SK-MEL-5 (cell line): ENCODE measurements at places on chromosomes 5 and 9.

DNA sequence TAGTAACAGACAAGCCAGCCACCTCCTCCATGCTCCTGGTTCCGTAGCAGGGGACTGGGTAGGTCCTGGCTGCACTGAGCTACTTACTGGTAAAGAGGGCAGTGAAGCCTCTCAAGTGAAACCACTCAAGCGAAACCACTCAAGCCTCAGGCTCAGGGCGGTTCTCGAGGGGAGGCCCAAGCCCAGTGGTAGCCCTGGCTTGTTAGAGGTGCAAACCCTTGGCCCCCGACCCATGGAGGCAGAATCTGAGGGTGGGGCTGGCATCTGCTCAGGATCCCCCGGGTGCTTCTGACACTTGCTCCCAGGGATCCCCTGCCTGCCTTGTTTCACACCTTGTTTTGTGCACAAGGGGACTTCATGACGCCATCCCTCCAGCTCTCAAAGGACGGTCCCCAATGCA is 76.5 kb upstream of the OLFM1 start:
- DNase-seq = no peak

DNA sequence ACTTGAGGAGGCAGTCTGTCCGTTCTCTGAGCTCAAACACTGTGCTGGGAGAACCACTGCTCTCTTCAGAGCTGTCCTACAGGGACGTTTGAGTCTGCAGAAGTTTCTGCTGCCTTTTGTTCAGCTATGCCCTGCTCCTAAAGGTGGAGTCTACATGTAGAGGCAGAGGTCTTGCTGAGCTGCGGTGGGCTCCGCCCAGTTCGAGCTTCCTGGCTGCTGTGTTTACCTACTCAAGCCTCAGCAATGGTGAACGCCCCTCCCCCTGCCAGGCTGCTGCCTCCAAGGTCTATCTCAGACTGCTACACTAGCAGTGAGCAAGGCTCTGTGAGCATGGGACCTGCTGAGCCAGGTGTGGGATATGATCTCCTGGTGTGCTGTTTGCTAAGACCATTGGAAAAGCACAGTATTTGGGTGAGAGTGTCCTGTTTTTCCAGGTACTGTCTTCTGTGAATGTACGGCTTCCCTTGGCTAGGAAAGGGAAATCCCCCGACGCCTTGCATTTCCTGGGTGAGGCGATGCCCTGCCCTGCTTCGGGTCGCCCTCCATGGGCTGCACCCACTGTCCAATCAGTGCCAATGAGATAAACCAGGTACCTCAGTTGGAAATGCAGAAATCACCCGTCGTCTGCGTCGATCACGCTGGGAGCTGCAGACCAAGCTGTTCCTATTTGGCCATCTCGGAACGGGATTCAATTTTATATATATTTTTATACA is 58.5 kb downstream of the CNTRL start:
- DNase-seq = no peak

DNA sequence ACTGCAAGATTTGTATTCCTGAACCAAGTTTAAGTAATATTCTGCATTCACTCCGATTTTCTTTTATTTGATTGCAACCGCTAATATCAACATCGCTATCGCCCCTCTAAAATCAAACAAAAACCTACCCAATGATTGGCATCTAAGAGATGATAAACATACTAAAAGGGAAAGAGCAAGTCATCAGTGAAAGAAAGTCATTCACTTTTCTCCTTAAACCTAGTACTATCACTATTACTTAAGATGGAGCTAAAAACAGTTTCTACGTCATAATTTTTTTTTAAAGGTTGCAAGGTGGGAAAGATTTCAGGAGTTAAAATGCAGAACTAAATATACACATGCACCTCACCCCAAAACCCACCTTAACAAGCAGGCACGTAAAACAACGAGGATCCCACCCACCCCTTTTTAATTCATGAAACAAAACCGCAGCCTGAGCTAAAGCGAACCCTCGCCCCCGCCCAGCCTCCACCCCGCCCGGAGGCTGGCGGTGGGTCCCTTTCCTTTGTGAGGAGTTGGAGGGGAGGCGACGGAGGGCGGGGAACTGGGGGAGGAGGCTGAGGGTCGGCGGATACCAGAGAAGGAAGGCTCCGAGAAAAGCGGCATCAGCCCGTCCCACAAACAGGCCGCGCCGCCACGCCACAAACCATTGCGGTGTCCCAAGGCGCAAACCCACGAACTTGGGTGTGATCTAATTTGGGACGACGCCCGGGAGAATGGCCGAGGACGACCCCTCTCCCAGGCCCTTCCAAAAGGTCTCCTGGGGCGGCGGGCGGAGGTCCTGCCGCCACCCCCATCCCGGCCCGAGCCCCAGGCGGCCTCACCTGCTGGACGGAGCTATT is 861 bp downstream of the UBQLN1 start:
- DNase-seq = peak; percentile 38

DNA sequence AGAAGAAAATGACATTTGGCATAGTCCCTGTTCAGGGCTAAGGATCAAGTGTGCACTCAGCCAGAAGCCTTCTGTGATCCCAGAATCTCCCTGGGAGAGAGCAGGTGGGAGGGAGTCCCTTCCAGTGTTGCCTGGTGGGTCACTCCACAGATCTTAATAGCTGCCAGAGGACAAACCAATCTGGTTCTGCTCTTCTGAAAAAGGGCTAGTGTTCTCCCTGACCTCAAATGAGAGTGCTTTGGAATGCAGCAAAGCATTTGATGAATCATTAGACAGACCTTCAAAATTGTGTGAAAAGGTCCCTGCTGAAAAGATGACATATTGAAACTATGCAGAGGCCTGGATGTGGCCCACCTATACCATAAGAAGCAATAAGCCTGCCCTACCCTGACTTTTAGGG is 339.7 kb downstream of the TMEM232 start:
- DNase-seq = no peak

DNA sequence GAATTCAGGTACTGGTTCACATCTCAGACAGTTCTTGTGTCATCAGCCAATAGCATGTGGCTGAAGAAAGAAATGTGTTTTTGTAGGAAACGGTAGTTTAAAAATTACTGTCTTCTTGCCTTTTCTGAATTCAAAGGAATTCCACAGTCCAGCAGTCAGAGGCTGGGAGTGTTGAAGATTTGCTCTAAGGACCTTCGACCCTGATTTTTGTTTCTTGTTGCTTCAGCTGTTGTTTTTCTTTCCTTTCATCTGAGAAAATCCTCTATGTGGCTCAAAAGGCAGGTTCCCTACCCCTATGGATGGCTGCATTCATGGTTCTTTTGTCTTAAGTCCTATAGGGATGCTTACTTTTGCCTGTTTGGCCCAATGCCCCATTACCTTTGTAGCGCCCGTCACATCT is 304.9 kb downstream of the TMEM167A start:
- DNase-seq = no peak

- DNase-seq = no peak
Observed at GRCh38 chr5:38466424-38467189, 89.8 kb downstream of the LIFR start.

DNA sequence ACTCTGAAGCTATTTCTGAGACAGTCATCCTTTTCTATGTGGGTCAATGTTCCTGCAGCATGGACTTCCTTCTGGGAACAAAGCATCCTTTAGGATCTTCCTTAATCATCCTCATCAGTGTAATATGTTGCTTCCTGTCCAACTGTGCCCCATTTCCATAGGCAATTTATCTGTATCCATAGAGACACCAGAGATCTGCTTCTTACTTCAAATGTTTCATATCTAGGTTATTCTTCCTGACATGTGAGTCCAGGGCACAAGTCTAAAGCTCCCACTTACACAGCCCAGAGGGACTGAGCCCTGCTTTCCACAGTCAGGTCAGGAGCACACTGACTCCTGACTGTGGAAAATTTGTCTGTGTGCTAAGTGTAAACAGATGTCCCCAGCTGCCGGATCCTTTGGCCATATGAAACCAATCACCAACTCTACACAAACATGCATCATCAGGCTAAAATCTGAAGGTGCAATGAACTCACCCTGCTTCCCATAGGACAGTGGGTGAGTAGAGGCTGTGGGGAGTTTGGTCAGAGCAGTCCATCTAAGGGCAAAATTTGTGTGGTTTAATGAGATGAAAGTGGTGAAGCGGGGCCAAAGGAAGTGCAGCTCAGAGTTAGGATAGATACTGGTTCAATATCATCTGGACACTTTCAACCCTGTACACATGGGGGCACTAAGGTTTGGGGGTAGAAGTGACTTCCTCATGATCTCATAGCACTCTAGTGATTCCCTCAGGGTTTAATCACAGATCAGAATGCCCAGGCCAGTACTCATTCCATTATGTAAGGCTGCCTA is 85.2 kb upstream of the TNC start:
- DNase-seq = no peak

- no peak for DNase-seq
Observed at GRCh38 chr9:77719321-77719720, 71.2 kb upstream of the GNA14 start.

DNA sequence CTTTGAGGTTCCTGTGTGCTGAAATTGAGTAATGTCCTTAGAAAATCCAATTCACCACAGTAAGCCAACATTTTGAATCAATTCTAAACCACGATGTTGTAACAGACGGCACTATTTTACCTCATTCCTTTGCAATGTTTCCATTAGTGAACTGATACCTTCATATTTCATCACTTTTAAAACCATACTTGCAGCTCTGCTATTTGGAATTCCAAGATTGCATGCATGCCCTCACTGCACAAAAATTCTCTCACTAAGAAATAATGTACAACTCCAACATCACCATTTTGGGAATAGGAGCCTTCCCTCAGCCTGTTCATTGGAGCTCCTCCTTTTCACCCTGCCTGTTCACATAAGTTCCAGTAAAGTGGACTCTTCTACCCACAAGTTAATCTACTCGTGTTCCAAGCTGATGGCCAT is 74.8 kb upstream of the TGFBR1 start:
- DNase-seq = no peak

DNA sequence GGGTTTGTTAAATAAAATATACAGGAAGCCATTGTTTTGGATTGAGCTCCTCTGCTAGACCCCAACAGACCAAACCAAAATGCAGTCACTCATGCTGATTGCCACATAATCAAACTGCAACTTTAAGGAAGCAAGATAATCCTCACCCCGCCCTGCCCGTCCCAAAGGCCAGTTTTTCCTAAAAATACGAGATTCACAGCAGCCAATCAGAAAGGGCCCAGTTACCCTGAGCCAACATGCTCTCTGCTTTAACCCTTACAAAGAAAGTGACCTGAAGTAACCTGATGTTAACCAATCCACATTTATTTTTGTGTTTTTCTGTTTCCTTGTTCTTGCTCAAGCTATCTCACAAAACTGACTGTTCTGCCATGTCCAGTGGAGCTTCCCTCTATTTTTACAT is 21.5 kb upstream of the RNF20 start:
- DNase-seq = no peak

DNA sequence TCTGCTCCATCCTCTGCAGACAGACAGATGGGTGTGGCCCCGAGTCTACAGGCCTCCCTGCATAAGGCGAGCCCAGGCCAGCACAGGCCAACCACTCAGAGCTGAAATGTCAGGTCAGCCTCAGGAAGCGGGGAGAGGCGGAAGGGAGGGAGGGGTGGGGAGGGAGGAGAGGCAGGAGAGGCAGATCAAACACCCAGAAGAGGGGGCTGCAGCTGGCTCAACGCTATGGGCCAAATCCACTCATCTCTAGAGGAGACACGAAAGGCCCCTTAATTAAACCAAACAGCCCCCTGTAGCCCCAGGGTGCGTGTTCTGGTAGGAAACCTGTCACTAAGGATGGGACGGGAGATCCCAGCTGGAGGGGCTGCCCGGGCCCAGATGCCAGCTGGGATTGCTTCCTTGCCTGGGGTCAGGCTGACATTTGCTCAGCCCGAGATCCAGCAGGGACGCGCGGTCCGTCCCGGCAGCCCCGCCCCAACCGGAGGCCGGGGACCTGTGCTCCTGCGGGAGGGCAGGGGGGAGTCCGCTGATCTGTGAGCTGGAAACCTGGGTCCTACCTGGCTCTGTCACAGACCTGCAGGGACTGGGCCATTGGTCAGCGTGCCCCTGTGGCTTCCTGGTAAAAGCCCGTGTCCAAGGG is 97.2 kb upstream of the SARDH start:
- DNase-seq = no peak
